Hematopoietic multipotent progenitor cell treated with erythropoietin and hydrocortisone succinate and interleukin-3 and kit ligand, for 6 days (in vitro differentiated cells): ENCODE measurements at places on chromosomes 12 and 14.

GRCh38 chr14:69573831-69574262 lies 824 bp downstream of the CCDC177 start:
- peak; percentile 4 for DNase-seq

DNA sequence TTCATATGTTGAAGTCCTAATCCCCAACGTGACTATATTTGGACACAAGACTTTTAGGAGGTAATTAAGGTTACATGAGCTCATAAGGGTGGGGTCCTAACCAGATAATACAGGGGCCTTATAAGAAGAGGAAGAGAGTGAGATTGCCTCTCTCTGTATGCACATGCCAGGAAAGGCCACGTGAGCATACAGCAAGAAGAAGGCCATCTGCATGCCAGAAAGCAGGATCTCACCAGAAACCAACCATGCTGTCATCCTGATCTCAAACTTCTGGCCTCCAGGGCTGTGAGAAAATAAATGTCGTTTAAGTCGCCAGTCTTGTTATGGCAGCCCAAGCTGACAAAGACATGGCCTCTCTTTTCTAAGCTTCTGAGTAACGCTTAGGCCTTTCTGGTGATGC lies 69.0 kb upstream of the GPHB5 start:
- DNase-seq: no peak

DNA sequence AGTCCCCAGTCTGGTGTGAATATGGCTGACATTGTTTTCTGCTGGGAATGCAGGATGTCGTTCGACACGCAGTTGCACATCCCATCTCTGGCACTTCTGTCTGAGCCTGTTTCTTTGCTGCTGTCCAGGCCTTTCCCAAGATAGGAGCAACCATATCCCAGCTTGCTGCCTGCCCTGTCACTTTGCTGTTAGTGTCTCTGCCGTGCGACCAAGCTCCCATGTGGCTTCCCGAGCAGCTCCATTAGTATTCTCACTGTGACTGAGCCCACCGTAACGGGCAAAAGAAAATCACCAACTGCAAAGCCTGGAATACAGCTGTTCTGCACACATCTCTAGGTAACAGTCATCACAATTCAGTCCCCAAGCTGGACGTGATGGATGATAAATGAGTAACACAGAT lies 66.0 kb upstream of the CPSF6 start:
- DNase-seq: no peak

DNA sequence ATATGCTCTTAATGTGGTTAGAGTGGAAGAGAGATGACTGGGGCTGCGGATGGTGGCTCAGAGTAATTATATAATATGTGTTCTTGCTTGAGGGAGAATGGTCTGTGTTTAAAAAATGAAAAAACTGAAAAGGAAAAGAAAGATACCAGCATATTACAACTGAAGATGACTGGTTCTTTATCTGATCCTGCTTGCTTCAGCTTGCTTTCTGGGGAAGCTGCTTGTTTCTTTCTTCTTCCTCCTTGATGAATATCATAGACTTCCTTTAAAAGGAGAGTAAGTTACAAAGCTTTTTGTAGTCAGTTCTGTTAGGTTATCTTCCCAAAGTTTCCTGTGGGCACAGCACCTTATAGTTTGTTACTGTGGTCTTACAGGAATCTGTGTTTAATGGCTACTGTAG lies 210.9 kb downstream of the ERC1 start:
- peak; percentile 42 for DNase-seq

DNA sequence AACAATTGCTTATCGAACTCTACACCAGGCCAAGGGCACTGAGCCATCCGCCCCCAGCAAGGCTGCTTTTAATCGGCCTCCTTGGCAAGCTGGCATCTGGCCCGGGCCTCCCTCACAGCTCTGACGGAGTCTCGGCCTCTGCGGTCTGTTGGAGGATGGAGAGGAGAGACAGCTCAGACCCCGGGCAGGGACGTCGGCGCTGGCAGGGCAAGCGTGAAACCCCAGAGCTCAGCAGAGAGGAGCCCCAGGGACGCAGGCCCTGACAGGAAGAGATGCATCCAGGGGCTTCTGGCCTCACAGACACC lies 17.5 kb downstream of the CAMKK2 start:
- DNase-seq: no peak

GRCh38 chr12:15443050-15443449 lies 120.7 kb downstream of the PTPRO start:
- DNase-seq: no peak

GRCh38 chr12:93461503-93461902 lies 5.8 kb upstream of the MRPL42 start:
- no peak for DNase-seq

- no peak for DNase-seq
Measured at GRCh38 chr12:69099201-69099837, 140.1 kb upstream of the CPSF6 start.

DNA sequence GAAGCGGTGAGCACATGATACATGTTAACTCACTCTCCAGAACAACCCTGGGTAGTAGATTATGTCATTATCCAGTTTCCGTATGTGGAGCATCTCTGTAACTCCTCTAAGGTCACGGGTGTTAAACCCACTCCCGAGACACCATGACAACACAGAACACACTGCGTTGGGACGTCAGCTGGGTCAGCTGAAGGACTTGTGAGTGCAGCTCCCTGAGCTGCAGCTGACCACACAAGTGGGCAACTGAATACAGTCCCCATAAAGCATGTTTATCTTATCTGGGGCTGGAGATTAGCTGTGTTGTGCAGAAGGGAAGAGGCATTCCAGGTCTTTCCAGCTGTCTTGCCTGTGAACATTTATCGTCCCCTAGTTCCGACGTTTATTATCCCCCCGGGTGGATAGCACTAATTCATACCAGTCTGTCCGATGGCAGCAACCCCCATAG lies 211.5 kb downstream of the CHST11 start:
- DNase-seq: no peak

DNA sequence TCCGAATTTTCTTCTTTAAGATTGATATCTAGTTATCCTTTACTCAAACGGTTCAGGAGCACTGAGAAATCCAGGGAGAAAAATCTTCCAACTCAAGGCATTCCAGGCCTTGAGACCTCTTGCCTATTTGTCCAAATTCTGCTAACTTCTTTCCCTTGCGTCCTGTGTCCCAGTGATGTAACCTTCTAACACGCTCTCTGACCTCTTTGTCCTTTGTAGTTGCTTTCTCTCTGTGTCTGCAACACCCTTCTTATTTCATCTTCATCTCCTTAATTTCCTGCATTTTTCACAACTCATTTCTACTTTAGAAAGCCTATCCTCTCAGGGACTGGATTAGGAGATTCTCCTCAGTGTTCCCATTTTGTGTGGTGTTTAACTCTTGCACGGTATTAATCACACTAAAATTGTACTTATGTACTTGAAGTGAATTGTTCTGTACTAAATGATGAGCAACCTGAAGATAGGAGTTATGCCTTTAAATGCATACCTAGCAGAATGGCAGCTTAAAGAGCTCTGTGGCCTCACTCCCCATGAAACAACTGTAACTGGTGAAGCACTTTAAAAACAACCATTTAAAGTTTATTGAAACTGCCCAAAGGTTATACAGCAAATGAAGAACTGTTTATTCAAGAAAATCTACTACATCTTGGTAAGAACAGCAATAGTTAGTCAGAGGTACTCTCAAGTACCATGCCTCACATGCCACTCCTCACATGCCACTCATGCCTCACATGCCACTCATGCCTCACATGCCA lies 7.4 kb upstream of the SNAPC1 start:
- DNase-seq: no peak

GRCh38 chr12:19933924-19934323 lies 434.4 kb upstream of the PDE3A start:
- no peak for DNase-seq

DNA sequence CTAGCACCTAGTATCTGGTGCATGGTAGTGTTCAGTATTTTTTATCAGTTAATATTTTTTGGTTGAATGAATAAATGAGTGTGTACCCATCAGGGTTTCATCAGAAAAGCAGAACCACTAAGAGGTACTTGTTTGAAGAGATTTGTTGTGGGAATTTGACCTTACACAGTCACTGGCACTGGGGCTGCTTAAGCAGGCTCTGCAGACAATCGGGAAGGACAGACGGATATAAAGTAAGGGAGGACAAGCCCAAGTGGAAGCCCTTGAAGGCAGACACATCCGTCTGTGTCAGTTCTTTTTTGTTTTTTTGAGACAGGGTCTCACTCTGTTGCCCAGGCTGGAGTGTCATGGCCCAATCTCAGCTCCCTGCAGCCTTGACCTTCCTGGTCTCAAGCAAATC lies 38.7 kb downstream of the CD9 start:
- DNase-seq: no peak

DNA sequence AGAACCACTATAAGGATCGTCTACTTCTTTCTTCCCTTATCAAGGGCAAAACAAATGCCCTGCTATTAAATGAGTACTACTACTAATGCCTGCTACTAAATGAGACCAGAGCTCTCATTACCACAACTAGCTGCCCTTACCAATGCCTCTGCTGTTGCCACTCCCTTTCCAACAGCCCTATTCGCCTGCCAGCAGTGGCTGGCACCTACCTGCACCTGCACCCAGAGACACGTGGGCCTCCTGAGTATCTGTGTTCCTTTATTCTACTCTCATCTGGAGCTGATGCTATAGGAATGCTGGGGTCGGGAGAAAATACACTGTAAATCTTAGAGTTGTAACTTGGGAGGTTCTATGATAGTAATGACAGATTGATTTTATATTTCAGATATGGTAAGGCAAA lies 174.7 kb downstream of the SLC2A13 start:
- DNase-seq: no peak

DNA sequence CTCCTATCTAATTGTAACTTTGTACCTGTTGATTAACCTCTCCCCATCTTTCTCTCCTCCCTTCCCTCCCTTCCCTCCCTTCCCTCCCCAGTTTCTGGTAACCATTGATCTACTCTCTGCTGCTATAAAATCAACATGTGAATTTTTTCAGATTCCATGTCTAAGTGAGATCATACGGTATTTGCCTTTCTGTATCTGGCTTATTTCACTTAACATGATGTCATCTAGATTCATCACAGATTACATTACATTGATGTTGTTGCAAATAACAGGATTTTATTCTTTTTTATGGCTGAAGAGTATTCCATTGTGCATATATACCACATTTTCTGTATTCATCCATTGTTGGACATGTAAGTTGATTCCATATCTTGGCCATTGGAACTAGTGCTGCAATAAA lies 68.0 kb upstream of the FBXO33 start:
- DNase-seq: no peak

- DNase-seq: peak; percentile 69
Measured at GRCh38 chr12:12349711-12350665, at the start of gene MANSC1. Gene MANSC1 (minus strand): TSS chr12:12350242. CDS start chr12:12343314, 6,928 bp downstream.
